ENCODE measurements at places on chromosomes 2 and 18.

GRCh38 chr2:160499865-160500264 is 6.3 kb upstream of the RBMS1 start:
- no peak for DNase-seq

- peak; percentile 36 for DNase-seq
Observed at GRCh38 chr18:77178559-77178958, 46.0 kb upstream of the MBP start.

DNA sequence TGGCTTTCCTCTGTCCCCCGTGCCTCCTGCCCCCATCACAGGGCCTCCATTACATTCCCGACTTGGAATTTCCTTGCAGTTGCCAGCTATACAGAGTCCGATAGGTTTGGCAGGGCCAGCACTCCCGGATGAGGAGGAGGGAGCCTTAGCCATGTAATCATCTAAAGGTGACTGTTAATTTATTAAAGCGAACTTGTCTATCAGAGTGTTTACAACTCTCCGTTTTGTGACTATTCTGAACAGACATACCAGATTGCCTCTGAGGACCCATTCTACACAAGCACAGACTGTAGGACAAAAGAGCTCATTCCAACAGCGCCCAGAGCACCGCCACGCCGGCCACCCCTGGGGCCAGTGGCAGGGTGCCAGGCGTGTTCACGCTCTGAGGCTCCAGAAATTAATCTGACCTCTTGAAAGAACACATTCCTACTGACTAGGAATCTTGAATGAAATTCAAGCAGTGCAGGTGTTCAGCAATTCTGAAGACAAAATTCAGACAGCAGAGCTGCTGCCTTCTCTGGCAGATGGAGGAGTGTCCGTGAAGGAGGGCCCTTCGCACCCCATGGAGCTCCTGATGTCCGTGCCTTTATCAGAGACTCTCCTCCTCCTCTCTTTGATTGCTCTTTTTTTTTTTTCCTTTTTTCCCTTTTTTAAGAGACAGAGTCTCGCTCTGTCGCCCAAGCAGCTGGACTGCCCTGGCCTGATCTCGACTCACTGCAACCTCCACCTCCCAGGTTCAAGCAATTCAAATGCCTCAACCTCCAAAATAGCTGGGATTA is 58.1 kb upstream of the RALBP1 start:
- DNase-seq = peak; percentile 74

GRCh38 chr2:165002638-165003037 is 47.3 kb upstream of the SLC38A11 start:
- DNase-seq = no peak

DNA sequence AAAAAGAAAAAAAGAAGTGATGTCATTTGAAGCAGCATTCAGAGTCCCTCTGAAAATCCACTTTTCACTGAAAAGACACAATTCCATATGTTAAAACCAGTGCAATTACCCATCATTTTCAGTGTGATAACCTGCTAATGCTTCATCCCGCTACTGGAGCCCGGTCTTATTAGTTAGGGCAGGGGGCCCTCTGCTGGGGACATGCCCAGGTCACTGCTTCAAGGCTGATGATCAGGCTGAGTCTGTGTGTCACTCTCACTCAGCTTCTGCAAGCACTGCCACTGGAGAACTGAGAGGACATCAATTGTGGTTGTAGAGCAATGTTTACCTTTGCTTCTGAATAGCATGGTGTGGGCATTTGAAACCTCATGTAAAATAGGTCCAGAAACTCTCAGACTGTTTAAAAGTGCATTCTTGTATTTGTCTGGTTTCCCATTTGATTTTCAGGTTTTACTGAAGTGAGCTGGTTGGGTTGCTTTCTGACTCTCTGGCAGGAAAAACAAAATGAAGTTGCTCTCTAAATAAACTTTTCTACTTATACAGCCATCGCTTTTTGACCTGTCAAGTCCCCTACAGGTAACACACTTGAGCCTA is 49.2 kb upstream of the NXPH2 start:
- peak; percentile 76 for DNase-seq

- DNase-seq = no peak
Observed at GRCh38 chr2:12552092-12552491, 164.6 kb upstream of the TRIB2 start.

GRCh38 chr2:65354773-65355172 is 77.6 kb downstream of the SPRED2 start:
- DNase-seq = no peak

GRCh38 chr2:27280826-27281225 is 1.4 kb upstream of the TRIM54 start:
- no peak for DNase-seq

GRCh38 chr2:141611176-141611571 is 519.6 kb downstream of the LRP1B start:
- DNase-seq = no peak

- DNase-seq = no peak
Observed at GRCh38 chr18:59055345-59056032, 84.2 kb upstream of the SEC11C start.

GRCh38 chr2:219476652-219477151 is 22.0 kb upstream of the GMPPA start:
- no peak for DNase-seq

- no peak for DNase-seq
Observed at GRCh38 chr2:68880213-68880612, 9.0 kb upstream of the BMP10 start.

GRCh38 chr2:196431957-196432356 is 207.6 kb upstream of the CCDC150 start:
- no peak for DNase-seq

DNA sequence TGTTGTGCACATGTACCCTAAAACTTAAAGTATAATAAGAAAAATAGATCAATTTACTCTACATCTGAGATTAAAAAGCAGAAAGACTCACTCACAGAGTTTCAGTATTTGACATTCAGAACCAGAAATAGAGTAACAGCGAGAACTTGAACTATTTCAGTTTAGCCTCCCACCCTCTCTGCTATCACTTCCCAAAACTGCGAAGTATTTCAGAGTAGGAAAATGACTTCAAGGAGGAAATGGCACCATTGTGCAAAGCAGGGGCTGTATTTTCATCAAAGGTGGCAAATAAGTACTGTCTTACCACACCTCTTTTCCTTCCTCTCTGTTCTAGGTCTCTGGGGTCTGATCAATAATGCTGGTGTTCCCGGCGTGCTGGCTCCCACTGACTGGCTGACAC is 13.6 kb downstream of the DHRS9 start:
- no peak for DNase-seq

DNA sequence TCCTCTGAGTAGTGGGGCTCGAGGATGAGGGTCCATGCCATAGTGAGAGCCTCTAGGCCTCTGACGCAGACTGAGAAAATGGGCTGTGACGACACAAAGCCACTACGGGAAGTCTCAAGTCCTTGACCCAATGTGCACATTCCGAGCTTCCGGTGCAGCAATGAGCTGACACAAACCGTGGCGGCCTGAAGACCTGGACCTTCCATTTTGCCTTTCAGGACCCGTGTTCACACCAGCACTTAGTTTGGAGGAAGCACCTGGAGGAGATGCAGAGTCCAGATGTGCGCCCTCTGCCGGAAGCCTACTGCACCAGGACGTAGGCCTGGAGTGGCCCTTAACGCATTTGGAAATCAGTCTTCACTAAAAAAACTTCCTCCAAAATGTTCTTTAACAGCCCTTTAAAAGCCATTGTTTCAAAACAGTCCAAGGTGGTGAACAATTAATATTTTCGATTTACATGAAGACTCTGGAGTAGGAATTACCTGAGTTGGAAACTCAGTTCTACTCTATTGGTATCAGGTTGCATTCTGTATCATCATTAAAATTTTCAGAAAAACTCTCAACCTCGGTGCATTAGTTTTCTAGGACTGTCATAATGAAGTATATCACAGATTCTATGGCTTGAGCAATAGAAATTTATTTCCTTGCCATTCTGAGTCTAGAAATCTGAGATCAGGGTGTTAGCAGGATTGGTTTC is 33.9 kb downstream of the BMP10 start:
- DNase-seq = no peak

GRCh38 chr2:1740716-1741589 is 3.4 kb downstream of the PXDN start:
- no peak for DNase-seq

- DNase-seq = peak; percentile 24
Observed at GRCh38 chr18:73715210-73715670, 432.4 kb downstream of the FBXO15 start.

GRCh38 chr2:63189026-63189425 is 138.4 kb downstream of the OTX1 start:
- no peak for DNase-seq

DNA sequence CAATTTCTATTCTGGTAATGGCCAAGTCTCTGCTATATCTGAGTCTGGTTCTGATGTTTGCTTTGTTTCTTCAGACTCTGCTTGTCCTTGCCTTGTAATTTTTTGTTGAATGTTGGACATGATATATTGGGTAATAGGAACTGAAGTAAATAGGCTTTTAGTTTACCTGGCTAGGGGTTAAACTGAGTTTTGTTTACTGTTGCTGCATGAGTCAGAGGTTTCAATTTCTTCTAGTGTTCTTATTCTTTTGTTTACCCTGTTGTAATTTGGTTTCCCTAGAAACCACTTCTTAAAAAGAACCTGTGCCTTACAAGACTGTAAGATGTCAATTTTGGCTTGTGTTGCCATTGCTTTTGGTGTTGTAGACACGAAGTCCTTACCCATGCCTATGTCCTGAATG is 285.0 kb upstream of the KCNH7 start:
- DNase-seq = no peak

GRCh38 chr18:63016270-63016669 is 300.9 kb downstream of the PHLPP1 start:
- peak; percentile 91 for DNase-seq

DNA sequence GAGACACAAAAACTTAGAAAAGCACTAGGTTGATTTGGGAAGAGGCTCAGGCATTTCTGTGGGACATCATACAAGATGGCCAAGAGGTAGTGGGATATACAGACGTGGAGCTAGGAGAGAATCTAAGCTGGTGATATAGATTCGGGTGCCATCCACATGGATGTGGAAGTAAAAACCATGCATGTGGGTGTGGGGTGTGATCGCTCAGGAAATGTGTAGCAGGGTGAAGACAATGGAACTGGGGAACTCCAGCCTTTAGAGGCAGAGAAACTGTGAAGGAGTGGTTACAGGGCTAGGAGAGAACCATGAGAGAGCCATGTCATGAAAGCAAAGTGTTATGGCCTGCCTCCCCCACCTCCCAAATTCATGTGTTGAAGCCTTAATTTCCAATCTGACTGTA is 43.0 kb upstream of the CTLA4 start:
- no peak for DNase-seq

DNA sequence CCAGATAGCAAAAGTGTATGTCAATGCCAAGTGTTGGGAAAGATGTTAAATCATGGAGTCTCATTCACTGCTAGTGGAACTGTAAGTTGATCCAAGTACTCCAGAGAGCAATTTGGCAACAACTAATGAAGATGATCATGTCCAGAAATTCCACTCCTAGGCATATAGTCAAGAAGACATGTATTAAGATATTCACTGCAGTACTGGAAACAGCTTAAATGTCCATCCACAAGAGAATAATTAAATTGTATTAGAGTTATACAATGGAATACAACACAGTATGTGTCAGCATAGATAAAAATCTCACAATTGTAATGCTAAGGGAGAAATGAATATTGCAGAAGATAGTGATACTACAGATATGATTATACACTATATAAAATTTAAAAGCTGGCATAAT is 15.2 kb upstream of the LBH start:
- no peak for DNase-seq
